ENCODE measurements at places on chromosomes 5 and 9. TPM values are rescaled to one million over a fixed set of nuclear protein-coding genes. Genes with fewer than 3 reads are reported as not detected.

The PPP1R26 gene
- 0.60 TPM for polyA plus RNA-seq

The LTC4S gene
- 0.69 TPM for polyA plus RNA-seq

DNA sequence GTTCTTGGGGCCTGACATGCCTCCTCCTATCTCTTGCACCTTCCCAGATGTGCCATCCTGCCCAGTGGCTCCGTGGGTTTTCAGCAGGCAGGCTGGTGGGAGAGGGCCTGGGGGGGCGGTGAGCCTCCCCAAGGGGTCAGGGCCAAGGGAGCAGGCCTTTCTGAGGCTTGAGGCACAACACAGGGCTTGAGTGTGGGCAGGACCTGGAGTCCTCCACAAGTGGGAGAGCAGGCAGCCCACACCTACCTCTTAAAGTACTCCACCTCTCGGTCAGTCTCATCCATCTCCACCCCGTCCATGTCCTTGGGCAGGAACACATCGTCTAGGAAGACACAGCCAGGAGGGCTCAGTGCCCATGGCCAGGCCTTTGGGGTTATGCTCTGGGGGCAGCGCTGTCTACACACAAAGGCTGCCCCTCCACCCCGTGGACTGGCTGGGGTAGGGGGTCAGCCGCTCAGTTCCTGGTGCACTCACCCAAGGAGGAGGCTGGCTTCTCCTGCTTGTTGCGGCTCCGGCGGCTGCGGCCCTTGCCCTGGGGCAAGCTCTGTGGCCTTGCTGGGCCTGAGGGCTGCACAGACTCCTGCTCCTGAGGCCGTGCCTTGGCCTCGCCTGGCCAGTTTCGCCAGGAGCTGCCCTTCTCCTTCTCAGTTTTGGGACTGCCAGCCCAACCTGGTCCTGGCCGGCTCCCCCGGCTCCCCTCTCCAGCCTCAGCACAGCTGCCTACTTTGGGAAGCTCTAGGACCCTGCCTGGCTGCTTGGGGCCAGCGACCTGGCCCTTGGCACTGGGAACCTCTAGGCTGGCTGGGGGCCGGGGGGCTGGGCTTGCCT lies 7.2 kb upstream of the DDX41 start:
- no peak for DNase-seq

The ALDOB gene
- not detected for polyA plus RNA-seq

DNA sequence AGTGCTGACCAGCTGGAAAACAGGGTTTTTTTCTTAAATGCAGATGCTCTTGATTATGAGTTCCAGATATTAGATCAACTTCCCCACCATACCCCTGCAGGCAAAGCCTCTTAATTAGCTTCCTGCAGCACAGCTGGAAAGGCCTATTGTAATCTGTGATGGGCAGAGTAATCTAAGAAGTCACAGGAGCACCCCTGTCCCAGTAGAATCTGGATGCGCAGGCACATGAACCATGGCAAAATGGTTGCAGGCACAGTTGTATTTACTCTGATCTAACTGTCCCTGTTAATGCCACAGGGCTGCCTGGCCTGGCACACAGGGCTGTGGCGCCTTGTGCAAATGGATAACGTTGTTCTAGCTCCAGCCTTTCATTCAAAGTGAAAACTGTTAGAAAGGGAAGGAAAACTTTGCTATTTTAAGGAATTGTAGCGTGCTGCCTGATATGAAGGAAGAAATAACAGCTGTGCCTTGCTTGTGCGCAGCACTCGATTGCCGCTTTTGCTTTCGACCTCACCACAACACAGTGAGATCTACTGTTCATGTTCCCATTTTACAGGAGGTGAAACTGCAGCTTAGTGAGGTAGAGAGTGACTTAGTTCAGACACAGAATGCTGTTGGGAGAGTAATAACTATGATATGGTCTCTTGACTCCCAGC lies 2.3 kb downstream of the TGFBI start:
- no peak for DNase-seq

DNA sequence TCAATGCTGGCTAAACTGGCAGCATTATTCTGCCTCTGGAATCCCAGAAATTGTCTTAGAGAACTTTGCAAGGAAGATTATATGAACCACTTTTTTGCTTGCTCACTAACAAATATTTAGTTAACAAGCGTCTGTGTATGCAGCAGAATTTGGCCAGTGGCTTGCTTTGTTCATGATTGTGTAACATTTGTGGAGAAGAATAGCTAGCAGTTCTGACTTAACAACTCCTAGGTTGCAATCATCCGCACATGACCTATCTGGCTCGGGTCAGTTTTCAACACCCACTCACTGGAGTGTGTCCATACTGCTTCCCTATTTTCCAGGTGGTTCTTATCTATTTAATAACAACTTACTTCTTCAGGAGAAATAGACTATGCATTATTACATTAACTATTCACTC lies 98.5 kb downstream of the SNX18 start:
- peak; percentile 61 for DNase-seq
